ENCODE measurements at places on chromosomes 16 and 17. TPM values are rescaled to one million over a fixed set of nuclear protein-coding genes. Genes with fewer than 3 reads are reported as not detected.

PABPN1L gene
- not detected for total RNA-seq

EPOP gene
- total RNA-seq: 1.2 TPM

SPN gene
- not detected for total RNA-seq

CDRT15 gene
- total RNA-seq: not detected

PRKCA gene
- total RNA-seq: 46.0 TPM

ZP2 gene
- total RNA-seq: not detected

TPSB2 gene
- not detected for total RNA-seq

SNRNP25 gene
- total RNA-seq: 9.4 TPM

GDPD1 gene
- total RNA-seq: 1.1 TPM

BCL6B gene
- not detected for total RNA-seq

TEX14 gene
- total RNA-seq: under 0.01 TPM

PYCARD gene
- 61.5 TPM for total RNA-seq

CDH5 gene
- total RNA-seq: 0.72 TPM

ABCC6 gene
- under 0.01 TPM for total RNA-seq

CBX1 gene
- total RNA-seq: 30.0 TPM

KRT36 gene
- total RNA-seq: 0.36 TPM

GGA3 gene
- 9.0 TPM for total RNA-seq

MT1F gene
- total RNA-seq: 2.1 TPM

PLD6 gene
- 2.7 TPM for total RNA-seq

LPO gene
- not detected for total RNA-seq

TBC1D26 gene
- under 0.01 TPM for total RNA-seq

SEPTIN1 gene
- not detected for total RNA-seq

STH gene
- total RNA-seq: not detected

LDHD gene
- total RNA-seq: 3.6 TPM

PRSS27 gene
- total RNA-seq: 2.5 TPM
